ENCODE measurements at places on chromosomes 12 and 14.

GRCh38 chr12:132788375-132789098 is 26.9 kb upstream of the ANKLE2 start:
- DNase-seq, result no peak

- no peak for DNase-seq
These were observed 212.6 kb downstream of the PTPRO start for GRCh38 chr12:15534874-15535273.

DNA sequence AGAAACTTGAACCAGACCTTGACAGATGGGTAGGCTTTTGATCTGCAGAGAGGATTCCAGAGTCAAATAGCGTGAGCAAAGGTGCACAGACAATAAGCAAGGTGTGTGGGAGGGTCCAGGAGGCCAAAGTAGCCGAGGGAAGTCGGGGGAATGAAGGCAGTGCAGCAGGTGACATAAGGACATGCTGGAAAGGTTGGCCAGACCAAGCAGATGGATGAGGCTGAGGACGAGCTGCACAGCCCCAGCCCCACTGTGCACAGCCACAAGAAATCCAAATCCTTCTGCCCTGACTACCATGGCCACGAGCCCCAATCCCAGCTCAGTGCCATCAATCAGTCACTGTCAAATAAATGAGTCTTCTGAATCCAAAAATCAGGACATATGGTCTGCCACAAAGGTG is 5.4 kb downstream of the TTC7B start:
- DNase-seq, result no peak

DNA sequence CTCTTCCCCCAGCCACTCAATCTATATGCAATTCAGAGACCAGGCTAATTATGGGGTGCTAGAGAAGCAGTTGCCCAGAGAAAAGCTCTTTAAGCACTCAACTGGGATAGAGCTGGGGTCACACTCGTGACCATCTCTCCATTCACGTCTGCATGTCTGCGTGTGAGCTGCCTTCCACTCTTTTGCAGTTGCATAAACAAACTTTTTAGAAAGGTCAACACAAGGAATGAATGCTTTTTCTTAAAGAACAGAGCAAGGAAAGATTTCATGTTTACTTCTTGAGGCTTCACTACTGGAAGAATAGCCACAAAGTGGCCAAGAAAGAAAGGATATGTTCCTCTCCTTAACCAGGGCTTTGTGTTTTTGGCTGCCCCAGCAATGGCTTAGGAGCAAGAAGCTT is 151.1 kb downstream of the SAMD4A start:
- no peak for DNase-seq

DNA sequence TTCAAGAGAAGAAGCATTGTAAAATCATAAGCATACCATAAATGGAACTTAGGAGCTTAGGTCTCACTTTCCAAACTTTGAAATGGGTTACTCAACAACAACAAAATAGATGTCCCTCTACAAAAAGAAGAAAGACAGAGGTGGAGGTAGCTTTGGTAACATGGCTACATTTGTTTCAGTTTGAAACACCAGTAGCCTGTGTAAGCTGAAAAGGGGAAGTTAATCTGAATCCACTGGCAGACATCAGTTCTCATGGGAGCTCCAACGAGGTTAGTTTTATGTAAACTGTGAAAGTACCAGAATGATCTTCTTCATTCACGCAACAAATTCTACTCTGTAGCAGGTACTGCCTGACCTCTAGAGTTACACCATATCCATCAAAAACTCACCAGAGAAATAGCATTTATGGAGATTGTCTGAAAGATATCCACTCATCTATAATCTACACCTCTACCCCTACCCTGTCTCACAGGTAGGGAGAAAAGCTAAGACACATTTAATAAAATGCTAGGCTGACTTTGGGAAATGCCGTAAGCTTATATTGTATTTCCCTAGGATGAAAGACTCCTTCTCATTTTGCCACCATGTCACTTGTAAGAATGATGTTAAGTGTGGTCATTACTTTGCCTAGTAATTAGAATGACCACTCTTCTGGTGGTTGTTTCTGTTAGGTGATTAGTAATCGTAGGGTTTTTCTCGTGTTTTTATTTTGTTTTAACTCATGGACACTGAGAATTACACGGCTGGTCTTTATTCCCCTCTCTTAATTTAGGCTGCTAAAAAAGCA is 224.1 kb downstream of the ASCL1 start:
- DNase-seq, result no peak

DNA sequence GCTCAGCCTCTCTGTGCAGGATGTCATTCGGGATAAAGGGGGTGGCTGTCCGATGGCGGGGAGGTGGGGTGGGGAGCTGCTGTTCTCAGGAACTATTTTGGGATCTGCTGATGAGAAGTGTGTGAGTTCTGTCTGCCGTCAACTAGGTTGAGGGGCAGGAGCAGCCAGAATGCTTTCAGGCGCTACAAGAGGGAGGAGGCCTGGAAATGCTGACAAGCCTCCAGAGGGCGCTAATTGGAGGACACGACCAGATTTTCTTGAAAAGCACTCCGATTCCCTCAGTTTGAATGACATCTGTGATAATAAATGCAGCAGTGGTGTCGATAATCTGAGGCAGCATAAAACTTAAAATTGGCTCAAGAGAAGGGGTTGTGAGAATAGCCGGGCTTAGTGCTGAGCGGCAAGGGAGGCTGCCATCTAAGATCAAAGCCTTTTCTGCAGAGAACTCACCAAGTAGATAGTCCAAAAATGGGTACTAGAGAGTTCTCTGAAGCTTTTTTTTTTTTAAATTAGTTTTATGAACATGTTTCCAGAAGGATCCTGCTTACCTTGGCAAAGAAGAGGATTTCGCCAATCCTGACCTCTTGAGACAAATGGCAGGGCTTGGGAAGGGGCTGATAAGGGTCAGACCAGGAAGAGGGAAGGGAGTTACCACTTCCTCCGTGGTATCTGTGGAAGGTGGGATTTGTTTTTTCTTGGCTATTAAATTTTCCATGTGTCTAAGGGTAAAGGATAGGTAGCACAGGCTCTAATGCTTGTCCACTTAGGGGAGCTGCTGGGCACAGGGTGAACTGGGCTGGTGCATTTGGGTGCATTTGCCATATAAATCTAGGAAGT is 94.4 kb downstream of the CRACR2A start:
- peak; percentile 40 for DNase-seq

GRCh38 chr14:30838351-30838750 is 36.0 kb upstream of the COCH start:
- DNase-seq, result no peak

DNA sequence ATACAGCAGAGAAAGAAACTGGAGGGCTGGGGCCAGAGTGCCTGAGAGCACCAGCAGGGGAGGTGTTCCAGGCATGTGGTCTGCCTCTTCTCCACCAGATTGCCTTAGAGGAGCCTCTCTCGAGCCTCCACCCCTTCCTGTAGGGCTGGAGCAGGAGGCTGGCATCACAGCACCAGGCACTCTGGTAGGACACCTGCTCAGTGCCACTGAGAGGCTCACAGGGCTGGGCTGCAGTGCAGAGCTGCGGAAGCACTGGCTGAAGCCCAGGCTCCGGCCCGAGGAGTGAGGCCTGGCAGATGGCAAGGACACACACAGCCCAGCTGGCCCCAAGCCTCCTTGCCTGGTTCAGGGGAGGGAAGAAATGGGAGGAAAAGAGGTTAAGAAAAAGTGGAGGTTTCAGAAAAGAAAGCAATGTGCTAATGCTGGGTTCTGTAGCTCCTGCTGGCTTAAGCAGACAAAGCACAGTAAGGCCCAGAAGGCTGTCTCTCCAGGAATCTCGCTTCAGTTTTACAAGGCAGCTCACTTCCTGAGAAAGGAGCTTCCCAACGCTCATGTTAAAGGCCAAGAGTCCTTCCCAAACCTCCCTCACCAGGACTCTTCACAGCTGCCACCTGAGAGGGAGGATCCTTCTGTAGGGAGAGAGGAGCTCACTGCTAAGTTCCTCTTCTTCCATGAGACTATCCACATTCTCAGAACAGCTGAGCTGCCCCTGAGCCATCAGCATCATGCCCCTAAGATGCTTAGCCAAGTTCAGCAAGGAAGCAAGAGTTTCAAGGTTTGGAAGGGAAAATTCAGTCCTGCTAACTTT is 23.8 kb downstream of the SPTB start:
- peak; percentile 23 for DNase-seq

DNA sequence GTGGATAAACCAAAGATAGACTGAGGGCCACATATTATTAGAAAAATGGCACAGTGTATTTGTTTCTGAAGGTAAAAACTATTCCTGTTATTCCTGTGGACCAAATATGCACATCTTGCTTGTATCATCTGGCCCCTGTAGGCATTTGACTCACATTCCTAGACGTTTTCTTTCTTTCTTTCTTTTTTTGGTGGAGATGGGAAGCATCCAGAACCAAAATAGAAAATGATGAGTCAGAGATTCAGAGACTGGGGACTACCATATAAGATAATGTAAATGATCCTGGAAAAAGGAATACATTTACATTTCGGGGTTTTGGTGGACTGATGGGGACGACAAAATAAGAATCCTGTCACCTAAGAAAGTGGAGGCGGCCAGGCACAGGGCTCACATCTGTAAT is 24.2 kb downstream of the TRIM9 start:
- no peak for DNase-seq

DNA sequence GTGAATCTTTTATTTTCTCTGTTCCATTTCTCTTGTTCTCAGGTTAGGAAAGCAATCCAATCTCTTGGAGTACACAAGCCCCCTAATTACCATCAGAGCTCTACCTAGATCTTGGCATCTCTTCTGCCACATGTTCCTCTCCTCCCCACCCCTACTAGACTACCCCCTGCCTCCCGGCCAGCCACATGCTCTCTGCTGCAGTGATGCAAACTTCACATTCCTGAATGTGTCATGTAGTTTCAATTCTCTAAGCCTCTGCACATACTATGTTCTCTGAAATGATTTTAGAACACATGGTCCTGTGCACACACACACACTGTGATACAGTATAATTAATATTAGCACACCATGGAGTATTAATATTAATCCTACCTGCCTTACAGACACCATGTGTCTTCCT is 104.6 kb downstream of the EFCAB11 start:
- no peak for DNase-seq

DNA sequence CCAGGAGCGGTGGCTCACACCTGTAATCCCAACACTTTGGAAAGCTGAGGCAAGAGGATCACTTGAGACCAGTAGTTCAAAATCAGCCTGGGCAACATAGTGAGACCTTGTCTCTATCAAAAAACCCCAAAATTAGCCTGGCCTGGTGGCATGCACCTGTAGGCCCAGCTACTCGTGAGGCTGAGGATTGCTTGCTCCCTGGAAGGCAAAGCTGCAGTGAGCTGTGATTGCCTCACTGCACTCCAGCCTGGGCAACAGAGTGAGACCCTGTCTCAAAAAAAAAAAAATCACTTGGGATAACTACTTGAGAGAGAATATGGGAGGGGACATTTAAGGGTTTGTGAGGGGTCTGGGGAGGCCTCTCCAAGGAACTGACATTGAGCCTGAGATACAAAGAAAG is 109.0 kb downstream of the GPATCH2L start:
- DNase-seq, result no peak
